ELR (cell line): ENCODE measurements at places on chromosomes 11 and 22.

GRCh38 chr11:103749158-103749557, 287.3 kb upstream of the DDI1 start:
- peak; percentile 2 for DNase-seq

- DNase-seq = no peak
Observed at GRCh38 chr11:130188585-130189347, 29.2 kb downstream of the ST14 start.

- no peak for DNase-seq
Observed at GRCh38 chr11:11574373-11575287, 47.2 kb downstream of the GALNT18 start.

GRCh38 chr22:50018608-50019285, 6.2 kb upstream of the IL17REL start:
- no peak for DNase-seq

GRCh38 chr11:120793806-120794479, 230.0 kb upstream of the TBCEL start:
- no peak for DNase-seq

DNA sequence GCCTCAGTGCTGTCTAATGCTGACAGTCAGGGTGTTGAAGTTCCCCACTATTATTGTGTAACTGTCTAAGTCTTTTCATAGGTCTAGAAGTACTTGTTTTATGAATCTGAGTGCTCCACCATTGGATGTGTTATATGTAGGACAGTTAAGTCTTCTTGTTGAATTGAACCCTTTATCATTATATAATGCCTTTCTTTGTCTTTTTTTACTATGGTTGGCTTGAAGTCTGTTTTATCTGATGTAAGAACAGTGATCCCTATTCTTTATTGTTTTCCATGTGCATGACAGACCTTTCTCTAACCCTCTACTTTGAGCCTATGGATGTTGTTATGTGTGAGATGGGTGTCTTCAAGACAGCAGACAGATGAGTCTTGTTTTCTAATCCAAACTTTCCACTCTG, 107.8 kb upstream of the C11orf58 start:
- no peak for DNase-seq

DNA sequence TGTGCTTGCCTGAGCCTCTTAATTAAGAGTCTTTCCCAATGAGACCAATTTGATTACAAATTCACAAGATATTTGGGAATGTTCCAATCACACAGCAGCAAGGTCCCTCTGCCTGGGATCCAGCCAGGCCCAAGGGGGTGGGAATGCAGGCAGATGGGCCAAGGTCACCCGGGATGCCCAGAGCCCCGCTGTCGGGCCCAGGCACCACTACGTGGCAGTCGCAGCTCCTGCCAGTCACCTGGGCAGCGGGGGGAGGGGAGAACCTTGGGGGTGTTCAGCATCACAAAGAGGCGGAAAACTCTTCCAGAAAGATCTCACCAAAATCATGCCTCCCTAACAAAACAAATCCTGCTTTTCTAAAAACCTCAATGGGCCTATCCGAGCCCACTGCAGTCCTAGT, 30.9 kb downstream of the PPM1F start:
- DNase-seq = no peak

DNA sequence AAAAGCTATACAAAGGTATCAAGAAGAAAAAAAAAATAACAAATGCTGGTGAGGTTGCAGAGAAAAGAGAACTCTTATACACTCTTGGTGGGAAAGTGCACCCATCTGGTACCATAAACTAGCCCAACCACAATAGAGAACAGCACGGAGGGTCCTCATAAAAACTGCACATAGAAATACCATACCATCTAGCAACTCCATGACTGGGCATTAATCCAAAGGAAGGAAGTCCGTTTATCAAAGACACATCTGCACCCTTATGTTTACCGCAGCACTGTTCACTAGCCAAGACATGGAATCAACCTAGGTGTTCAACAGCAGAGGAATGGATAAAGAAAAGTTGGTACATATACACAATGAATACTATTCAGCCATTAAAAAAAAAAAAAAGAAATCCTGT, 10.8 kb upstream of the CLDN5 start:
- DNase-seq = no peak

DNA sequence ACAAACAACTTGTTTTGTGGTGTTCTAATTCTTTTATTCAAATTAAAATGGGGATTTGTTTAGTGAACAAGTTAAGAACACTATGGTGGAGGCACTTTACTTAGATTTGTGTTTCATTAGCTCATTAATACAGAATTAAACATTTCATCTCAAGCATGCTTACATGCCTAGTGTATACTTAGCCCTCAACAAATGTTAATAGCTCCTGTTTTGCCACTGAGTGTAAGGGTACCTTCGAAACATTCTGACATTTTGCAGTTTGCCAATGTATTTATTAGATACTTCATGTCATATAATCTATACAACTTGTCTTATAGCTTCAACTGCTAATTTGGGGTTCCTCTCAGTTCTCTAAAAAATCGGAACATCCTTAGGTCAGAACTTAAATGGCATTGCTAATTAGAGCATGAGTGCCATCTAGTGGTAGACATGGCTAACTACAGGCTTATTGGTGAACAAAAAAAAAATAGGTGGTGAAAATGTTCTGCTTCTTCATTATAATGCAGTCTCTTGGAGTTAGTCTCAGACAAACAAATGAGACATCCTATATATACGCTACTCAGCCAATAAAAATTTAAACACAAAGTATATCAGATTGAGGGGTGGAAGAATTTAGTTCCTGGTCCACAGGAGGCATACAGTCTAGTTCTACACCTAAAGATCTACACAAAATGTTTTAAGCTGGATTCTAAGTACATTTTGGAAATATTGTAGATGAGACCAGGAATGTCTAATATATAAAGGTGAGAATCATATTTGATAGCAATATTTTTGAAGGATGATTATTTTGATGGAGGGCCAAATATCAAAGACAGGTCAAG, 4.9 kb upstream of the CNTN5 start:
- DNase-seq = peak; percentile 68

DNA sequence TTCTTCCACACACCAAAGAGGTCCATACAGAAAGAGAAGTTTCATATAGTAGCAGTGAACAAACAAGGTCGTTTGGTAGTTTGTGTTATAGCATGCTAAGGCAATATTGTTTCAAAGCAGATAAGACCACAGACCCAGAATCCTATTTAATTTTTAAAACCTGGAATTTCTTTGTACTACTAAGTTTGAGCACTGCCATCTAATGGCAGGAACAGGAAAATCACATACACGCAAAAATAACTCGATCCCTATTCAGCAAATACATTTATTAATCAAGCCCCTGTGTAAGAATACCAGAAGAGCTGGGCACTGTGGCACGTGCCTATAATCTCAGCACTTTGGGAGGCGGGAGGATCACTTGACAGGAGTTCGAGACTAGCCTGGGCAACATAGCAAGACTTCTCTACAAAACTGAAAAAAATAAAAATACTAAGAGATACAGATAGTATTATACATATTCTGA, 2.9 kb upstream of the BTBD10 start:
- DNase-seq = peak; percentile 68

- no peak for DNase-seq
Observed at GRCh38 chr11:128680906-128681305, 13.0 kb upstream of the FLI1 start.

DNA sequence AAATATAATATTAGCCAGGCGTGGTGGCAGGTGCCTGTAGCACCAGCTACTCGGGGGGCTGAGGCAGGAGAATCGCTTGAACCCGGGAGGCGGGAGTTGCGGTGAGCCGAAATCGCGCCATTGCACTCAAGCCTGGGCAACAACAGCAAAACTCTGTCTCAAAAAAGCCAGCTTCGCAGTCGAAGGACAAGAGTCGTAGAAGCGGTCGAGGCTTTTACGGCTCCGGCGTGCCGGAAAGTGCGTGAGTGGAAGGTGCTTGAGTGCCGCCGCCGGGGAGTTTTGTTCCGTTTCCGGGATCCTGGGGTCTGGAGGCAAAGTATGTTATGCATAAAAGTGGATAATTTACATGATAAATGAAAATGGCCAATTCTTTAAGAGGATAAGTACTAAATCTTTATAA, 43.6 kb downstream of the SYN3 start:
- DNase-seq = no peak

DNA sequence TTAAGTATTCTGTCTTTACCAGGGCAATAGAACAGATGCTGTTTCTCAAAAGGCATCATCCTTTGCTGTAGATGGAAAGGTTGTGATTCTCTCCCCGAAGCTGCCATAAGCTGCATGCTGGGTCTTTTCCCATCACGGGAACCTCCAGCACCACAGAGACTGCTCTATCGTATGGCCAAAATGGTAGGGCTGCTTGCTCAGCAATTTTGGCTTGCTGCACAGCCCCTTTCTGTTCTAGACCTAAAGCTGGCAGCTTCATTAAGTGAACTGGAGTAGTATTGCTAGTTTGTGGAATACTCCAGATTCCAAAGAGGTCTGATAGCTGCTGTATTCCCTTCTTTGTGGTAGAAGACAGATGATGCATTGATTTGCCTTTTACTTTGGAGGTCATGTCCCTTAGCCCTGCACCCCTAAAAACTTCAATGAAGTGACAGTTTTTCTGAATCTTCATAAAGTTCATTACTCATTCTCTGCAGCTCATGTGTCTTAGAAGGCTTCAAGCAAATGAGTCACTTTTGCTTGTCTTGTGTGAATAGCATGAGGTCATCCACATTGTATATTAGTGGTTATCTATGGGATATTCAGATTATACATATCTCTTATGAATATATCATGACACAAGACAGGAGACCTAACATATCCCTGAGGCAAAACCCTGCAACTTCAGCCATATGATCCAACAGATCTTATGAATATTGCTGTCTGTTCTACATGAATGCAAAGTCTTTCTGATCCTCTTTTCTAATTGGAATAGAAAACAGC, 245.3 kb downstream of the FAM76B start:
- peak; percentile 58 for DNase-seq
